Fibroblast of skin of abdomen (primary cell): ENCODE measurements at places on chromosomes 2 and 18.

GRCh38 chr2:160703648-160704585 is 210.3 kb upstream of the RBMS1 start:
- no peak for DNase-seq

GRCh38 chr2:105299290-105299689 is 30.2 kb downstream of the TGFBRAP1 start:
- no peak for DNase-seq

- no peak for DNase-seq
Observed at GRCh38 chr2:169562519-169562918, 11.1 kb downstream of the FASTKD1 start.

- DNase-seq, result no peak
Observed at GRCh38 chr2:11592671-11593574, 59.1 kb downstream of the GREB1 start.

DNA sequence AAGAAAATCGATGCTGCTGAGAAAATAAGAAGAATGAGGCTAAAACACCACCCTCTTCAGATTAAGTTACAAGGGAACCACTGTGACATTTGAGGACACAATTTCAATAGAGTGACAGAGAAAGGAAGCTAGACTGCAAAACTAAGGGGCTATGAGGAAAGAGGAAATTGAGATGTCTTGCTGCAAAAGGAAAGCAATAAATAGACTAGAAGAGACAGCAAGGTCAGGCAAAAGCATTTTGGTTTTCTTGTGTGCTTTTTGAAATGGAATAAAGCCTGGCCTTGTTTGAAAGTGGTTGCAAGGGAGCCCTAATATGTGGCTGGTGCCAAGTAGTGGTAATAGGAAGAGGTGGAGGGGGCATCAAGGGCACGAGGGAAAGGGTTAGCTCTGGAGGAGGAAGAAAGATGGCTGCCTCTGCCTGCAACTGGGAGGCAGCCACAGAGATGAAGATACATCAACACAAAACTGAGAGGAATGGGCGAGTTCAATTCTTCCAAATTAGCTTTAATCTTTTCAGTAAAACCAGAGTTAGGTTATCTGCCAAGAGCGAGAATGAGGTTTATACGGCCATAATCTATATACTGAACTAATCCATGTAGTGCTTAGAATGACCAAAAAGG is 1.2 kb upstream of the MRO start:
- no peak for DNase-seq

GRCh38 chr2:16121231-16121985 is 181.1 kb downstream of the MYCN start:
- no peak for DNase-seq

GRCh38 chr2:236646441-236646840 is 76.8 kb downstream of the ACKR3 start:
- DNase-seq, result no peak

- no peak for DNase-seq
Observed at GRCh38 chr2:198775737-198776136, 682.0 kb downstream of the SATB2 start.

DNA sequence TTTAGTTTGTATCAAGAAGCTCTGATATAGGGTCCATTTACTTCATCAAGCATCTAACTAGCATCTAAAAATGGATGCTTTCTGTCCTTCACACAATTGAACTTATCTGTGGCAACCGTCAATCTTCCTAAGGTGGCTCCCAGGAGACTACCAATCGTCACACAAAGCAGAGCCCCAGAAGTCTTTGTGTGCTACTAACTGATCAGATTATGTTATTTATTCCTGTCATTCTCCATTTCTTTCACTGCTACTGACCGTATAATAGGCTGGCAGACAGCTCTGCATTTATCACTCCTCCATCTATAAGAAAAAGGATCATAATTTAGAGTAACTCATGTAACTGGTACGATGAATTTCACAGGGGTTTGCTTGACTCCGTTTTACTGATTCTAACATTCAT is 585.0 kb upstream of the NXPH2 start:
- no peak for DNase-seq

- peak; percentile 40 for DNase-seq
Observed at GRCh38 chr2:24984912-24985311, 13.2 kb upstream of the DNAJC27 start.
